ENCODE measurements at places on chromosomes 7 and 10. TPM values are rescaled to one million over a fixed set of nuclear protein-coding genes. Genes with fewer than 3 reads are reported as not detected.
A peak's percentile ranks its signal among the peaks of the same experiment; 100 is the strongest.

Gene OPN1SW
- not detected for total RNA-seq

Gene OR6V1
- not detected for total RNA-seq

Gene OR2A1
- not detected for total RNA-seq

Gene UPK3B
- total RNA-seq: 1.3 TPM

Gene GDF2
- total RNA-seq: not detected

Gene MYL10
- not detected for total RNA-seq

DNA sequence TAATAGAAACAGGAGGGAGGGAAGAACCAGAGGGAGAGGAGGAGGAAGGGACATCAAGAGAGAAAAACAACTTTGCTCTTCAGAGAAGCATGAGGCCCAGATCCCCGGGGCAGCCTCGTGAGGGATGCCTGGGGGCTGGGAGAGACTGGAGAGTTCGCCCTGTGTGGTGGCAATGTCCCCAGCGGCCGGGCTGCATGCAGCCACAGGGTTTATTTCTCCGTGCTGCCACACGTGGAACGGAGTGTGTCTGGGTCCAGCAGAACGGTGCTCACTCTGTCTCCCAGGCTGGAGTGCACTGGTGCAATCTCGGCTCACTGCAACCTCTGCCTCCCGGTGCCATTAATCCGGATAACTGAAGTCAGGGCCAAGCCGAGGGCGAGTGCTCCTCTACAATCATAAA is 257.7 kb downstream of the ACTR3B start:
- no peak for DNase-seq

GRCh38 chr7:8423057-8423456 is 10.4 kb upstream of the NXPH1 start:
- DNase-seq: no peak

DNA sequence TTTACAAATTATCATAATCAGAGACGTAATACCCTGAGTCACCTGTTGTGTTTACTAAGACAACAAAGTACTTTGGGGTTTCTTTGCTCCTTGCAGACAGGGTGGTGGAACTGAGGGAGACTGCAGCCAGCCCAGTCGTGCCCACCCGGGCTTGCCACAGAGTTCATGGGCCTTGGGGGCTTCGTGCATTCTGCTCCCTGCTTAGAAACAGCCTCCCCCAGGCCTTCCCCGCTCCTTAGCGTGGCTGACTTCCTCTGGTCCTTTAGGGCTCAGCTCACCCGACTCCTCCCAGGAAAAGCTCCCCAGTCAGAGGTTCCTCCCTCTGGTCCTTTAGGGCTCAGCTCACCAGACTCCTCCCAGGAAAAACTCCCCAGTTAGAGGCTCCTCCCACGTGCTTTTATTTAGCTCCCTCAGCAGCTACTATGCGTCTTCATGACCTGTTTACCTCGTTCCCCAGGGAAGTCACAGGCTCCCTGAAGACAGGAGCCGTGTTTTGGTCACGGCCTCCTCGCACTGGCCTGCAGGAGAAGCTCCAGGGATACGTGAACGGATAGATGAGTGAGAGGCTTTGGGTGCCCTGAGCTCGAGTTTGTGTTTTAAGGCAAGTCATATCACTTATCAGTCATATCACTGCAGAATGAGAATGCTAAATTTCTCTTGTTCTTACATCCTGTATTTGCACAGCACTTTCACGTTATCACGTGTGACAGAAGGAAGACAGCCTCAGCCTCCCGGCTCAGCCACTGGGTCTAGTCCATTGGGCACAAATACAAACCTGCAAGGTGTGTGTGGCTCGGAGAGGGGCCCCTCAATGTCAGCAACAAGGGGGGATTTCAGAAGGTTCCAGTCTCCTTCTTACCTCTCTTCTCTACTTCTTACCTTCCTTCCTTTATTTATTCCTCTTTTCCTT is 52.7 kb upstream of the VIPR2 start:
- peak; percentile 8 for DNase-seq

- DNase-seq: no peak
Measured at GRCh38 chr7:35818513-35818912, 17.7 kb downstream of the SEPTIN7 start.

DNA sequence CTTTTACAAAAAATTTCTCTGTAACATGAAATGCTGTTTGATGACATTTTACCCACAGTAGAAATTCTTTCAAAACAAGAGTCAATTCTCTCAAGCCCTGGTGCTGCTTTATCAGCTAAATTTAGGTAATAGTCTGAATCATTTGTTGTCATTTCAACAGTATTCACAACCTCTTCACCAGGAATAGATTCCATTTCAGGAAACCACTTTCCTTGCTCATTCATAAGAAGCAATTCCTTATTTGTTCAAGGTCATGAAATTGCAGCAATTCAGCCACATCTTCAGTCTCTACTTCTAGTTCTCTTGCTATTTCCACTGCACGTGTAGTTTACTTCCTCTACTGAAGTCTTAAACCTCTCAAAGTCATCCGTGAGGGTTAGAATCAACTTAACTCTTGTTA is 14.1 kb downstream of the STAG3 start:
- no peak for DNase-seq

- DNase-seq: no peak
Measured at GRCh38 chr7:1331561-1332467, 99.1 kb downstream of the UNCX start.

DNA sequence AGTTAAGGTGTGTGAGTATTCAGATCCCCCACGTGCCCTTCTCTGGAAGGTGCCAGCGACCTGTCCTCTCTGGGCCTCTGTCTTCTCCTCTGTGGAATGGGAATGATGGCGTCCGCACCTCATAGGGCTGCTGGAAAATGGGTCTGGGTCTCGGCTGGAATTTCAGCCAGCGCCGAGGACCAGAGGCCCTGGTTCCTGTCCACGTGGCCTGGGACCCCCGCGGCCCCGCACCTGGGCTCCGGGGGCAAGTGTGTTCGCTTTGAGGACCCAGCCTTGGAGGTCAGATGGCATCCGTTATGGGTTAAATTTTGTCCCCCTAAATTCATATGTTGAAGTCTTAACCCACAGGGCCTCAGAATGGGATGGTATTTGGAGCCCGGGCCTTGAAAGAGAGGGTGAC is 32.6 kb upstream of the PSMG3 start:
- no peak for DNase-seq

- DNase-seq: no peak
Measured at GRCh38 chr7:37494926-37495325, 46.3 kb upstream of the ELMO1 start.

DNA sequence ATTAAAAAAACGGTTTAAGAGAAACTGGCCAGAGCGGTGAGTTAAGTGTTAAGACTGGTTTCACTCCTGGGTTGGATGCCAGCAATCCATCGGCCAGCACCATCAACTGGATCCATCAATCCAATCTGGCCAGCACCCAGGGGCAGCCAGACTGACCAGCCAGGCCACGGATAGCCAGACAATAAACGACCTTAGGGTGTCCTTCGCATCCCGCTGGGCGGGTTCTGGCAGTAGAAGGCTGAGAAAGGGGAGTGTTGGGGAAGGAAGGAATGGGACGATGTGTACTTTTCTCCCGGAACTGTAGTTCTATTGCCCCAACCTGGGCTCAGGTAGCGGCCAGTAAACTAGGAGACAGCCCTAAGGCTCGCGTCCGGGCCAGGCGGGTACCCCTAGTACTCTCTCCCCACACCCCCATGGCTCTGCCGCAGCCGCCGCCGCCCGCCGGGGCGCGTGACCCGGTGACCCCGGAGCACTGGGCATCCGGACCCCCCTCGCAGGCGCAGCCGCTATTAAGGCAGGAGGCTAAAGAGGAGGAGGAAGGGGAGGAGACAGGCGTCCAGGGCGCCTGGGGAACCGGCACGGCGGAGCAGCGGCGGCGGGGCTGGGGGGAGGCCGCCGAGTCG is at the start of gene CASD1:
TSS of gene CASD1 (plus strand) at position 546 of the 623 bp plus-strand sequence. CDS start 276 bp downstream, outside the sequence.
- no peak for DNase-seq

- DNase-seq: no peak
Measured at GRCh38 chr10:43292755-43293676, 26.2 kb upstream of the RASGEF1A start.

DNA sequence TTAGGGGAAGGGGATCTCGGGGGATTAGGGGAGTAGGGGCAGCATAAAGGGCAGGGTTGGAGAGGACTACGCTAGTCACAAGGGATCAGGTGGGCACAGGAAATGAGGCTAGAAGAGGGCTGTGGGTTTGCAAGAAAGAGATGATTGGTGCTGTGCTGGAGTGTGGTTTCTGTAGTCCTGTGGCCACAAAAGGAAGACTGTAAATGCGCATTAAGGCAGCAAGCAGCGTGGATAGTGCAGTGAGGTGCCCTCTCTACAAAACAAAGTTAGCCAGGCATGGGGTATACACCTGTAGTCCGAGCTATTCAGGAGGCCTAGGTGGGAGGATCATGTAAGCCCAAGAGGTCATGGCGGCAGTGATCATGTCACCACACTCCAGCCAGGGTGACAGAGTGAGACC is 212.1 kb downstream of the MLLT10 start:
- no peak for DNase-seq

GRCh38 chr10:68606918-68607317 is 46.8 kb downstream of the TET1 start:
- DNase-seq: no peak

DNA sequence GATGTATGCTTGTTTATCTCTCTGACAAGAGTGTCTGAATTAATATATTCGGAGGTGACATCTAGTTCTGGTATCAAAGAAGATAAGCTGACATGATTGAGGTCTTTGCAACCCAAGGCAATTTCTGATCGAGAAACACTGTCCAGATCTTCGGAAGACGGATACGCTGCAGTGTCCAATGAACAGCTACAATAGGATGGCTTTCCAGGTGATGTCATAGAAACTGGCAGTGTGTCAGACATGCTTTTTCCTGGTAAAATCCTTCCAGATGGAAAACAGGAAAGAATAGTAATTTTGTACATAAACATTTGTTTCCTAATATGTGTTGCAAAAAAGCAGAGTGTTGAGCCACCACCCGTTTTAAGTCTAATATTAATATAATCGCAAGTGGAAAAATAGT is 33.4 kb downstream of the VWDE start:
- DNase-seq: no peak

DNA sequence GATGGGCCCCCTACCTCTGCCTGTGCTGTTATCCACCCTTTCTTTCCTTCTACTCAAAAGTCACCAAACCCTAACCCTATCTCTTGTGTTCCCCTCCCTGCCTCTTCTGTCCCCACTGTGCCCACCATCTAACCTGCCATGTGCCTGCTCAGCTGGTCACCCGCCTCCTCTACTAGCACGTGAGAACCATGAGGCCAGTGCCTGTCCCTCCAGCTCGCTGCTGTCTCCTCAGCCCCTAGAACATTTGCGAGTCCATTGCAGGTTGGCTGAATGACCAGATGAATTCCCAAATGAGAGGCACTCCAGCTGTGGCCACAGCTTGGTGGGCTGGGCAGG is 129.0 kb downstream of the ARHGAP22 start:
- no peak for DNase-seq

DNA sequence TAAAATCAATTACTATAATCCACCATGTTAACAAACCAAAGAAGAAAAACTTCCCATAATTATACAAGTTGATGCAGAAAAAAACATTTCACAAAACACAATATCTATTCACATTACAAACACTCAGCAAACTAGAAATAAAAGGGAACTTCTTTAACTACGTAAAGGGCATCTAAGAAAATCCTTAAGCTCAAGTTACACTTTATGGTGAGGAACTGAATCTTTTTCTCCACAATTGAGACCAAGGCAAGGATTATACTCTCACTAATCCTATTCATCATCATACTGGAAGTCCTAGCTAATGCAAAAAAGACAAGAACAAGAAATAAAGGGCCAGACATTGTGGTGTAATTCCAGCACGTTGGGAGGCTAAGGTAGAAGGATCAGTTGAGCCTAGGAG is 159.9 kb downstream of the ZNF365 start:
- DNase-seq: no peak

DNA sequence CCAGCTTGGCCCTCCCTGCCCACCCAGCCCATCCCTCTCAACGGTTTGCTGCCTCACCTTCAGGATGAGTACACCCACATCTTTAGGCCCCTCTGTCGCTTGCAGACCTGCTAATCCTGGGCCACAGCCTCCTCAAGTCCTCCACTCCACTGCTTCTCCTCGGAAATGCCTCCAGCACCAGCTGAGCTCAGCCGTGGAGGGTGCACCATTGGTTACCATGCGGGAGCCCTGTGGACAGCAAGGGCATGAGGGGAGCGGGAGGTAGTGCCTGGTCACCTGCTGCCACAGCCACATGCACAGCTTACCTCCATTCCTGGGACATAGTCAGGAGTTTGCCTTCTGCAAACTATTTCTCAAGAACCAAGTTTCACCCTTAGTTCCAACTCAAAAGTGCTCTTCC is 286.3 kb upstream of the ZMIZ1 start:
- DNase-seq: no peak

DNA sequence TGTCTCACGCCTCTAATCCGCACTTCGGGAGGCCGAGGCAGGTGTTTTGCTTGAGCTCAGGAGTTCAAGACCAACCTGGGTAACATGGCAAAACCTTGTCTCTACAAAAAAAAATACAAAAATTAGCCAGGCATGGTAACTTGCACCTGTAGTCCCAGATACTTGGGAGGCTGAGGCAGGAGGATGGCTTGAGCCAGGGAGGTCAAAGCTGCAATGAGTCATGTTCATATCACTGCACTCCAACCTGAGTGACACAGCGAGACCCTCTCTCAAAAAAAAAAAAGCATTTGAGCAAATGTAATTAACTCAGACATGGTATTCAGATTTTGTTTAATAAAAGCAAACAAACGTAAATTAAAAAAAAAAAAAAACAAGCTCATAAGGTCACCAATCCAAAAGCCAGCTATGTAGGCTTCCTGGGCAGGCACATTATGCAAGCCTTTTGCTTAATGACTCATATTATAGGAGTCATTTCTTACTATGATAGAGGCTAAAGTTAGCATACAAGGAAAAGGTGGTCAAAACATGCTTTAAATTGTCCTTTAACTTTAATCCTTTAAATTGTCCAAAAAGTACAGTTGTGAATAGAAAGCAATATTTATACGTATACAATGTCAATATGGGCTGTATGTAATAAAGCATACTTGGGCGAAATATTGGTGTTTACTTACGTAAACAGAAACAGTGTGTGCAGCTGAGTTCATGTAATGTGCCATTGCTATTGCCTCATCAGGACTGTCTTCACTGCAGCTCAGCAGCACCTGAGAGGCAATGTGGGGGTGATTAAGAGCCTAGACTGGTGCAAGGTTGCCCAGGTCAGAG is 13.0 kb downstream of the AKR1D1 start:
- DNase-seq: no peak

- no peak for DNase-seq
Measured at GRCh38 chr7:76352193-76352592, 6.6 kb downstream of the YWHAG start.

GRCh38 chr7:127946847-127947246 is 84.4 kb downstream of the LRRC4 start:
- DNase-seq: no peak

DNA sequence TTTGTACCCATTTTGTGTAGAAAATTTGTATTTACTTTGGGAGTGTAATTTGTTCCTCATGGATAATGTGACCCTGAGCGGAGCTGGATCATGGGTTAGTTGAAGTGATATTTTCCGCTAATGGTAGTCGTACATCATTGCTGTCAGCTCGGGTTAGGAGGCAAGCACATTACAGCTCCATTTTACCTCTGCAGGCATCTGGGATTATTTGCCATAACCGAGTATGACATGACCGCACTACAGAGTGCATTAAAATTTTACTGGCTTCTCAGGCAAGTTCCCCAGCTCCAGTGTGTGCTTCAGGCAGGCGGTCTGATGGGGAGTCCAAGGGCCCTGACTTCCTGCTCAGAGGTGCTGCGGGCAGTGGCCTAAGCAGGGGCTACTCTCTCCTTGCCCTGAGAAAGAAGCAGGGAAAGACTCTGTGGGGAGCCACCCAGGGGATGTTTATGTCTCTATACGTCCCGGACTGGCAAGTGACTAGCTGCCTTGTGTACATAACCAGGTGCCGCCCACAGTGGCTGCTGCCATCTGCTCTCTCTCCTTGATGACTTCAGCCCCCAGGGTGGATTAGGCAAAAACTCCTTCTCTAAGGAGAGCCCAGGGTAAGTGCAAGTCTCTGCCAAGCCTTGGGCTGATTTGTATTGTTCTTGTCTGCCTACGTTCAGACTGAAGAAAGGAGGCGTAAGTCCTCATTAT is 685.3 kb upstream of the GALNT17 start:
- DNase-seq: no peak
